Stimulated activated CD4-positive, alpha-beta T cell treated with anti-CD3 and anti-CD28 coated beads, Interleukin-1b, Interleukin-23, amount 100 ng/mL, for 48 hours (primary cell): ENCODE measurements at places on chromosomes 7 and 10.
A peak's percentile ranks its signal among the peaks of the same experiment; 100 is the strongest.

- no peak for DNase-seq
Measured at GRCh38 chr10:18777258-18777657, 118.0 kb downstream of the ARL5B start.

GRCh38 chr10:122307669-122308416 lies 36.7 kb downstream of the BTBD16 start:
- DNase-seq: no peak

- DNase-seq: no peak
Measured at GRCh38 chr10:131041441-131041840, 270.1 kb downstream of the TCERG1L start.

DNA sequence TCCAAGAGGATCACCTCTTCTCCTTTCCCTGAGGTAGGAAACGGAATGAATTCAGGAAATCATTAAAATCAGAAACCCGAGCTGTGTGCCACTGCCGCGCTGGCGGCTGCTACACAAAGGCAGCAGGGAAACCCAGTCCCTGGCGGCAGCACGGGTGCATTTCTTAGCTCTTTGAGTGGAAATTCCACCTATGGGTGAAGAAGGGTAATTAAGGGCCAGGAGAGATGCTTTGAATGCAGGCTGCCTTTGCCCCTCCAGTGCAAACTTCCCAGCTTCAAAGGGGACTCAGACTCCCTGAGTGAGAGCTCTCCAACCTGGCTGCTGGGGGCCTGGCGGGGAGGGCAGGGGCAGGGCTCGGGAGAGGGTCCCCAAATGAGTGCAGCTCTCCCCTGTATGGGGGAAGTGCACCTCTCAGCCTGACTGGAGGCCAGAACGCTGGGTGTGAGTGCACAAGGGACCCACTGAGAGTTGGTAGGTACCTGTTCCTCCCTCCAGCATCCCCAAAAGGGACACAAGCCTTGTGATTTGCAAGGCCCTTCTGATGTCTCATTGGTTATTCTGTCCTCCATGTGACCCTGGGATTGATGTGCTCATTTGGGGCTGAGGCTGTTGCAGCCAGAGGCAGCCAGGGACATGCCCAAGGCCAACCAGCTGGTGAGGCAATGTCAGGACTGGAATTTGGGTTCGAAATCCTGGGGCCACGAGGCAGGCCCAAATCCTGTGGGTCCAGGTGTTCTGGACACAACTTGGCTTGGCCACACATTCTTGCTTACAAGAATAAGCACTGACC lies 16.3 kb upstream of the ZMIZ1 start:
- peak; percentile 35 for DNase-seq

DNA sequence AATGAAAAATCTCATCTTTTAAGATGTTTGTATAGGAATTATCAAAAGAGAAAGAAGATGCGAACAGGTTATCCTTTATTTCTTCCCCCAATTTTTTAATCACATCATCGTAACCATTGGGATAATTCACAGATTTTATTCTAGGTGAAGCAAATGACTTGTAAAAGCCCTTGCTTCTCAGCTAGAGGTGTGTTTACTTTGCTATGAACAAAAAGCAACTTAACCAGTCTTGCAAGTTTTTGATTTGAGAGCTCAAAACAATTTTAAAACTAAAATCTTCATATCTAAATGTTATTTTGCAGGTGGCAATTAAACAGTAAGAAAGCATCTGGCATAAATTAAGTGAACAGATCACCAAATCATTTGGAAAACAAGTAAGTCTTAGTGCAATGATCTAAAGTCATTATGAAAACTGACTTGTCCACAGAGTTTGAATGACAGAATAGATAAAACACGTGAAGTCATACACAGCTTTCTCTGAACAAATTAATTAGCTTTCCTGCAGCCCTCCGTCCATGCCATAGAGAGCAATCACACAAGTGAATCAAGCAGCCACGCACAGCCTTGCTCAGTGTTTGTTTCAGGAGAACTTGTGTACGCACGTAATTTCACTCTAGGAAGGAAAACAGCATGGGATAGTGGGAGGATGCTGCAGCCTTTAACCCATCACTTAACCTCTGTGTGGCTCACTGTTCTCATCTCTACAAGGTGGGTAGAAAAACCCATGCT lies 85.0 kb upstream of the ZNF800 start:
- no peak for DNase-seq

GRCh38 chr10:60473557-60473956 lies 83.9 kb upstream of the ANK3 start:
- DNase-seq: no peak

GRCh38 chr10:44046605-44047004 lies 338.3 kb downstream of the CXCL12 start:
- DNase-seq: no peak

DNA sequence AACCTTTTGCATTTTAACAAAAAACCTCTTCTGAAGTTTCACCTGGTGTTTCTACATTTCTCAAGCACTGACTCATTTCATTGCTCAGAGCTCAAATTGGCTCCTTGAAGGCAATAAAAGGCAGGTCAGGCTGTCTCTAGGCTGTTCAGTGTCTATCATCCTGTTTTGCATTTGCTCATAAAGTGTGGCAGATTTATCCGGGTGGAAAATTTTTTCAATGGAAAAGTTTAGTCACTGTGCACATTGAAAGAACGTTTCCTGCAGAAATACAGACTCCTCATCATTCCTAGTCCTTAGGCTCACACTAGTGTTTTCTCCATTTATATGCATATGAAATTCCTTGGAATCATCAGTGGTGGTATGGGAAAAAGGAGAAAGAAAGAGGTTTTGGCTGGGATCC lies 114.2 kb upstream of the DGKB start:
- DNase-seq: no peak

- DNase-seq: no peak
Measured at GRCh38 chr7:35007768-35008167, 29.5 kb downstream of the DPY19L1 start.

DNA sequence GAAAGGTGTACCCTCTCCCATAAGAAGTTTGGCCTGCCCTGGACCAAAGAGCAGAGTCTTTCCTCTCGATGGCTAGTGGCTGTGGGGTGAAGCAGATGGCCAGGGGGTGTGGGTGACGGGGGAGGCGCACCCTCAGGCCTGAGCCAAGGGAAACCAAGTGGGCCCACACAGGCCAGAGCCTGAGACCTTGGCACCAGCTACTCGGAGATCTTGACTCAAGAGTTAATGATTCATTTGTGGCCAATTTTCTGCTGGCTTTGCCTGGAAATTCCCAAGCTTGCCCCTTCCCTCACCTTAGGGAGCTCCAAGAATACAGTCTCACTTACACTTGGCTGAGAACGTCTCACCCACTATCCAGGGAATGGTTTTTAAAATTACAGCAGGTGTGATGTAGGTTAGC lies 42.7 kb downstream of the ZMIZ1 start:
- no peak for DNase-seq

GRCh38 chr10:56091872-56092271 lies 269.2 kb downstream of the ZWINT start:
- no peak for DNase-seq

DNA sequence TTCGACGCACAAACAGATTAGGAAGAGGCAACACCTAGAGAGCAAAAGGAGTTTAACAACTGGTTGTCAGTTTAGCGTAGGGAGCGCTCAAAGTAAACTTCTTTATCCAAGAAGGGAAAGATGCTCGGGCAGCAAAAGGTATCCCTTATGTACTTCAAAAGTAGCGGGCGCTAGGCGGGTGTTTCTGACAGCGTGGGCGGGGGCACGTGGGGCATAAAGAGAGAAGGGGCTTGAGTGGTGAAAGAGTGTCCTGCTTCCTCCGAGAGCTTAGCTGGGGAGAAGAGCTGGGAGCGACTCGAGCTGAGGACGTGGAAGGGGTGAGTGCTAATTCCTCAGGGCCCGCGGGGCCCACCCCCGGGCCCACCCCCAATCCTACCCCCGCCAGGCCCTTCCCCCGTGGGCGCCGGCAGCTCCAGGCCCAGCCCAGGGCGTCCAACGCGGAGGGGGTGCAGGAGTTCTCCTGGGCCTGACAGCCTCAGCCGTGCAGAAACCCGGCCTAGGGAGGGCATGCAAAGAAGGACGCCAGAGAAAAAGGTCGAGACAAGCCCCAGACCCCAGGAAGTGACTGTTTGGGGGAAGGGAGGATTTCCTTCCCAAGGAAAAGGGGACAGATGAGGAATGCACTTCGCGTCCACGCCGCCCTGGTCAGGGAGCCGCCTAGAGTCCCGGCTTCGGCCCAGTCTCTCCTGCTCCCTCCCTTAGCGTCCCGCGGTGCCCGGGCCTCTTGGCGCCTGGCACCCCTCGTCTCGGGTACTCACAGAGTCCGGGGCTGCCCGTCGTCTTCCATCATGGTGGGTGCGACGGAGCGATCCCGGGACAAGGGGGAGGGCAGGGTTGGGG lies 868 bp downstream of the TIAL1 start:
- peak; percentile 74 for DNase-seq

- no peak for DNase-seq
Measured at GRCh38 chr7:124022551-124022950, 10.3 kb downstream of the TMEM229A start.

DNA sequence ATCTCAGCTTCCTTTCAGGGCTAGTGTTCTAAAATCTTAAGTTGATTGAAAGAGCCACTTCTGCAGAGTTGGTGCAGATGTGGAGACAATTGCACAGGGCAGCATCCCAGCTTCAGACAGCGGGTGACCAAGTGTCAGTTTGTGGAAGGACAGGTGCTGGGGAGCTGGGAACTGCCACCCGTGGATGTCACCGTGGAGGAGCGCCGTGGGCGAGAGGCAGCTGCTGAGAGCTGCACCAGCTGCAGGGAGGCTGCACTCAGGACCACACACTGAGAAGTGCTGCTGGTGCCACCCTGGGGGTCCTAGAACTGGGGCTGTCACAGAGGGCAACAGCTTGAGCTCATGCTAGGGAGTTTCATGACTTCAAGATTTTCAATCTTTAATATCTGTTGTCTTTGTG lies 543.0 kb upstream of the FZD8 start:
- DNase-seq: no peak

- DNase-seq: no peak
Measured at GRCh38 chr10:125017547-125018298, 75.8 kb downstream of the ZRANB1 start.

DNA sequence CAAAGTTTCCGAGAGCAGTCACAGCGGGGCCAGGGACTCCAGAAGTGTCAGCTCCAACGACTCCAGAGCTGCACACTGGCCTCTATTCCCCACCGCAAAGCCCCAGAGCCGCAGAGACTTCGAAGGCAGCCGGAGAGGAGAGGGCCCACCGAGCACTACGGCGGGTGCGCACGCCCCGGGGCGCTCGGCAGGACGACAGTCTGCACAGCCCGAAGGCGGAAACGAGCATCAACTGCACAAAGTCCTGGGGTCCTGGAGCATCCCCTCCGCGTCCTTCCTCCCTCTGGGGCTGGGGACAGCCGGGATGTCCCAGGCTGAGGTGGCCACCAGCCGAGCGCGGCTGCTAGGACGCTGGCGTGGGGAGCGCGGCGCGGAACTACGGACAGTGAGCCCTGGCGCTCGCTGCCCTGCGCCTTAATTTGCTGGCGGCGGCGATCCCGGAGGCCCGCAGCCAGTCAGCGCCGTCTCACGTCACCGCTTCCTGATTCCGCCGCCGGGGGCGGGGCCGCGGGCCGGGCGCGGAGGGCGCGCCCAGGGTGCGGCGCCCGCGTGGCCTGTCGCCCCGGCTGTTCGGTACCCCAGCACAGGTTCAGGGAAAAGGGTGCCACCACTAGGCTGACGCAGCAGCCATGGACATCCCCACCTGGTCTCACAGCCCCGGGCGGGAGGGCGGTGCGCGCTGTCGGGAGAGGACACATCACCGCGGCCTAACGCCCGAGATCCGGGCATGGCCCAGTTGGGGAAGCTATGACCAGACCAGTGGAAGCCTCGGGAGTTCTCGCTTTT lies at the start of gene TBX20:
TSS of gene TBX20 (minus strand) at position 391 of the 786 bp plus-strand sequence. CDS start 480 bp downstream, outside the sequence.
- DNase-seq: peak; percentile 32

DNA sequence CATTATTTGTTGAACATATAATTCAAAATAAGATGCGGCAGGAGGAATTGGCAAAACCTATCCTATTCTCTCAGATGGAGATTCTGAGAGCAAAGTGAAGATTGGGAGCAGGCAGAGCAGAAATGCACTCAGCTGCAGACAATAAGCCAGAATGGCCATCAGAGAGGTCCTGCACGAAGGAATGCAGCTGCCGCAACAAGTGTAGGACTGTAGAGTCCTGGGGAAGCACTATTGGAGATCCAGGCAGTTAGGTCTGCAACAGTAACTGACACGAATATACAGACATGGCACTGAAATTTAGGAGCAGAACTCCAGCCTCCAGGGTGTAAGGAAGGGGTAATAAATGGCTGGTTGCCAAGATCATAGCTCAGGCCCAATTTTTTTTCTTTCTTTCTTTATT lies 10.4 kb upstream of the COL1A2 start:
- no peak for DNase-seq

GRCh38 chr7:25026156-25026555 lies 46.2 kb upstream of the OSBPL3 start:
- DNase-seq: no peak

GRCh38 chr7:23254051-23254681 lies 7.6 kb downstream of the GPNMB start:
- no peak for DNase-seq

GRCh38 chr7:18941207-18941606 lies 176.2 kb downstream of the TWIST1 start:
- DNase-seq: no peak

DNA sequence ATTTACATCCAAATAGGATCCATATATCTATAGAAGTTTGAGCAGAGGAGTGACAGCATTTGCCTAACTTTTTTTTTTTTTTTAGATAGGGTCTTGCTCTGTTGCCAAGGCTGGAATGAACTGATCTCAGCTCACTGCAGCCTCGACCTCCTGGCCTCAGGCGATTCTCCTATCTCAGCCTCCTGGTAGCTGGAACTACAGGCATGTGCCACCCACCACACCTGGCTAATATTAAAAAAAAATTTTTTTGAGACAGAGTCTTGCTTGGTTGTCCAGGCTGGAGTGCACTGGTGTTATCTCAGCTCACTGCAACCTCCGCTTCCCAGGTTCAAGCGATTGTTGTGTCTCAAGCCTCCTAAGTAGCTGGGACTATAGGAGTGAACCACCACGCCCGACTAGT lies 15.1 kb downstream of the PPIA start:
- no peak for DNase-seq

- DNase-seq: no peak
Measured at GRCh38 chr7:116726713-116727431, 54.9 kb downstream of the MET start.

- DNase-seq: no peak
Measured at GRCh38 chr10:116101616-116102315, 171.2 kb downstream of the GFRA1 start.

- no peak for DNase-seq
Measured at GRCh38 chr10:13213163-13213562, 21.0 kb downstream of the UCMA start.

- DNase-seq: no peak
Measured at GRCh38 chr10:96271016-96271815, at the start of gene BLNK. BLNK (minus strand) TSS chr10:96271569; CDS start chr10:96271398, 171 bp downstream.

DNA sequence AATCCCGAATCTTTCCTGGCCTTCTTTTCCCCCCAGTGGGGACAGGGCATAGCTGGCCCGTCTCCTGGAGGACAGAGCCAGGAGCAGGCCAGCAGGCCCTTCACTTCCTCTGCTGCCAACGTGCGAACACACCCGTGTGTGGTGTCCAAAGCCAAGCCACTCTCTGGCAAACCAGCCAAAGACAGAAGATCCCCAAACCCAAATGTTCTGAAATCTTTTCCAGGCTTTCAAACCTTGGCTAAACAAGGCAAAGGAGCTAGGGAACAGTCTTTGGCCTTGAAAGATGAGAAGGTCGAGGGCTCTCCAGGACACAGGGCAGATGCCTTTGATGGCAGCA lies 63.0 kb downstream of the PROSER2 start:
- no peak for DNase-seq

GRCh38 chr10:121526801-121527221 lies 71.4 kb downstream of the FGFR2 start:
- DNase-seq: no peak
